ENCODE measurements at places on chromosomes 5 and 9. TPM values are rescaled to one million over a fixed set of nuclear protein-coding genes. Genes with fewer than 3 reads are reported as not detected.

DNA sequence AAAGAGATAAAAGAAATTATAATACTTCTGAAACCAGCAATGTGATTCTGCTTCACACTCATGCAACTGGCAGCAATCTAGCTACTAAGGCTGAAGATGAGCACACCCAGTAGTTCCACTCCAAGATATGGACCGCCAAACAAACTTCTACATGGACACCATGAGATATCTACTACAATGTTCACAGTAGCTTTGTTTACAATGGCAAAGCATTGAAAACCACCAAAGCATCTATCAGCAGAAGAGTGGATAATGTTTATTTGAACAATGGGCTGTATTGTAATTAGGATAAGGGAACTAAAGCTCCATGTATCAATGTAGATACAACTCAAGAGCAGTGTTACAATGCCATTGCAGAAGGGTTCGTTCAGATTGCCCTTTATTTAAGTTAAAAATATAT is 91.2 kb upstream of the ERBIN start:
- DNase-seq: no peak

GRCh38 chr9:120741191-120741590 is 26.9 kb upstream of the MEGF9 start:
- DNase-seq: no peak

DNA sequence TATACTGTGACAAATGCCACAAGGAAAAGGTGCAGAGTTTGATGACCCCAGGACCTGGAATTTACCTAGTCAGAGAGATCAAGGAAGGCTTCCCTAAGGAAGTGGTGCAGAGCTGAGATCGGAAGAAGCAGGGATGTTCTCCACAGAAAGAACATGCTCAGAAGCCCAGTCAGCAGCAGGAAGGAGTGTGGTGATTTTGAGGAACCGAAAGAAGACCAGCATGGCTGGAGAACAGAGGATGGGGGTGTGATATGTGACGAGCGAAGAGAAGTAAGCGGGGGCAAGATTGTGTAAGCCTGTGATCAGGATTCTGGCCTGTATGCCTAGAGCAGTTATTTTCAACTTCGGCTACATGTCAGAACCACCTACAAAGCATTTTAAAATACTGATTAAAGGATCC is 18.7 kb upstream of the PIK3R1 start:
- no peak for DNase-seq

- no peak for DNase-seq
Observed at GRCh38 chr9:127538849-127539258, 73.2 kb upstream of the STXBP1 start.

DNA sequence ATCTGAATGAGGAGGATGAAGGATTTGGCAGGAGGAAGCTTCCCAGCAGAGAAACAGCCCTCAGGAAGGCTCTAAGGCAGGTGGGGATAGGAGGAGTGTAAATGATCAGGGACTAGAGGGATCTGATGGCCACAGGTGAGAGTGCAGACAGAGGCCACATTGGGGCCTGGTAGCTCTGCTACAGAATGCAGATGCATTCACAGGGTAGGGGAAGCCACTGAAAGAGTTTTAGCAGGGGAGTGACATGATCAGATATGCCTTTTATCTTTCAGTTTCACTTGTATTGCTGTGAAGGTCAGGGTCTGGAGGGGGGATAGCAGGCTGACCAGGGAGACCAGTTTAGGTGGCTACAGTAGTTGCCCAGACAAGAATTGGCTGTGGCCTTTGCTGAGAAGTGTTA is 3.0 kb downstream of the TXNDC15 start:
- no peak for DNase-seq

DNA sequence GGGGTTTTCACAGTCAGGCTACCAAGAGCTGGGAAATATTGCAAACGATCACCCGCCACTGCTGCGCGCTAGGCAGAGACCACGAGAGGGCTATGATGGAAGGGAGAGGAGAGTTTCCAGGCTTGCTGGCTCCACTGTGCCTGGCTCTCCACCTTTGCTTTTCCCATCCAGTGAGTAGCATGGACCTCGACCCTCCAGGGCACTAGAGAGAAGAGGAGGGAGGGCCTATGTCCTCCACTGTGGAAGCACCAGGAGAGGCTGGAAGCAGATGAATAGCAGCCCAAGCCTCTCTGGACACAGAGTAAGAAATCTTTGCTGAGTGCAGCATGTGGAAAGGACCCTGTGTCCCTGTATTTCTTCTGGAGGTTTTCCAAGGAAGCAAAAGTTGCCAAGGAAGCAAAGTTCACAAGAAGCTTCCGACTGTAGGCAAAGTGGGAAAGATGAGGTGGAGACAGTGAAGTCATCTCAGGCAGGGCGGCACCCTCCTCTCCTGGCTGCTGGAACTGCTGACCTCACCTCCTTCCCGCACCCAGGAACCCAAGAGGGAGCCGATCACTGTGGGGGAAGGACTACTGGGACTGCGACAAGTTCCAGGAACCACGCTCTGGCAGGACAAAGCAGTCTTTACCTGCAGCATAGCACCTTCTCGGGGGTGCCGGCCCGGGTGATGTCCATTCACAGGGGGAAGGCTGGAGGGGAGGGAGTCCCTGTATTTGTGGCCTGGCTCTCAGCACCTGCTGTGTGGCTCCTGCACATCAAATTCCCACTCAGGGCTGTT is 79.6 kb downstream of the CSNK1A1 start:
- no peak for DNase-seq

DNA sequence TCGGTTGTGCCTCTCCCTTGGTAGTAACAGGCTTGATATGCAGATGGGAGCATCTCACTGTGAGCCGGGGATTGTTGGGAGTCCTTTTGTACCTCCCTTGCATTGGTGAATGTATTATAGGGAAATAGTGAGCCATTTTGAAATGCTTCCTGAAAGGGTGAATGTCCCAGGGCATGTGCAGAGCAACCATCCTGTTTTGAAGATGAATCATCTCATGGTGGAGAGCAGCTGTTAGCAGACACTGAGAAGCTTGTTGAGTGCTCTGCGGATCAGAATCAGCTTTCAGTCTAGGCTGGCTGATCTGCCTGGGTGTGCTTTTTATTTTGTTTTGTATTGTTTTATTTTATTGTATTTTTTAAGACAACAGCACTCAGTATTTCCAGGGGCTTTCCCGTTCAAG is 29.7 kb downstream of the SLC36A1 start:
- no peak for DNase-seq

- DNase-seq: no peak
Observed at GRCh38 chr5:39928709-39929108, 503.9 kb upstream of the DAB2 start.

DNA sequence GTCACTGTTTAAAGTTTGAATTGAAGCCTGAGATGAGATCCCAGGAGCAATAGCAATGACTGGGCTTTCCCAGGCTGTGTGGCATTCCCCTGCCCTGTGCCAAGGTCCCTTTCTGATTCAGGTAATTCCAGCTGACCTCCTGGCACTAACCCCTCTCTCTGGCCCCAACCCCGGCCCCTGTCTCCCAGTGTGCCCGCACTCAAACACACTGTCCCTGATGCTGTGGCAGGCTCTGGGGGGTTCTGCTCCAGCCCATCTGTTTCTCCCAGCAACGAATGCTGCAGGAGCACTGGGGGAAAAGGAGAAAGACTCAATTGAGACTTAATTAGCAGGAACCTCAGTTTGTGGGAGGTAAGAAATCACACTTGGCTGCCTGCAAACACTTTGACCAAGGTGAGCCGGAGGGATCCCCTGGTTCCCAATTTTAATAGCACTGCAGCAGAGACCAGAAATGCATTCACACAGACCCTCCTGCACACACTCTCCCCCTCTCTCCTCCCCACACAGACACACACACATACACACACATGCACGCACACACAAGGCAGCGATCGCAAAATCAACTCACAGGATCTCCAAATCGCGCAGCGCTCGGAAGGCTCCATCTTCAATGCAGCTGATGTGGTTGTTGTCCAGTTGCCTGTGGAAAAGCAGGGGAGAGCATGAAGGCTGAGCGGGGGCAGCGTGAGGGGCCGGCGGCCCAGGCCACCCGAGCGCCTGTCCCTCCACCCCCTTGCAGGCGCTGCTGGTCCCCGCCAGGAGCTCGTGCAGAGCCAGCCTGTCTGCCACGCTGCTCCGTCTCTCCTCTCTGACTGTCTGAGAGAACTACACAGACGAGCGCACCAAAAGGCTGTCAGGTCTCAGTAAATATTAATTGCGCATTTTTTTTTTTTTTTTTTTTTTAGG is 265.1 kb upstream of the PANK3 start:
- DNase-seq: no peak

- no peak for DNase-seq
Observed at GRCh38 chr5:167593329-167594060, 698.0 kb upstream of the WWC1 start.

DNA sequence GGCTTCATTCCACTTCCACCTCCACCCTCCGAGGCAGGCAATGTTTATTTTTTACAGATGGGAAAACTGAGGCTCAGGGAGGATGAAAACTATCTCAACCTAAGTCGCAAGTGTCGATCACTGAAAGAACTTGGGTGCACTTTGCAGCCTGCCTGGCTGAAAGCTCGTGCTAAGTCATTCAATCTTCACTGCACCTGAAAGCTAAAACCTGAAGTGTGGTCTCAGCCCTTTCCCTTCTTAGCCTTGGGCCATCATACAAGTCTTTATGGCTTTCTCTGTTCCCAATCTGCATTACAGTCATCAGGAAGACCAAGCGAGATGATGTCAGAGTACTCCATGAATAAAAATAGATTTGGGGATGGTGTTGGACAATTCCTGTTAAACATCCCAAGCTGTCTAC is 1.0 kb upstream of the TNFSF8 start:
- DNase-seq: no peak

- DNase-seq: no peak
Observed at GRCh38 chr5:122156724-122157325, 27.5 kb downstream of the ZNF474 start.

GRCh38 chr9:128742401-128742800 is 18.5 kb upstream of the ZDHHC12 start:
- no peak for DNase-seq

GRCh38 chr9:6214903-6215302 is 704 bp upstream of the IL33 start:
- DNase-seq: no peak

DNA sequence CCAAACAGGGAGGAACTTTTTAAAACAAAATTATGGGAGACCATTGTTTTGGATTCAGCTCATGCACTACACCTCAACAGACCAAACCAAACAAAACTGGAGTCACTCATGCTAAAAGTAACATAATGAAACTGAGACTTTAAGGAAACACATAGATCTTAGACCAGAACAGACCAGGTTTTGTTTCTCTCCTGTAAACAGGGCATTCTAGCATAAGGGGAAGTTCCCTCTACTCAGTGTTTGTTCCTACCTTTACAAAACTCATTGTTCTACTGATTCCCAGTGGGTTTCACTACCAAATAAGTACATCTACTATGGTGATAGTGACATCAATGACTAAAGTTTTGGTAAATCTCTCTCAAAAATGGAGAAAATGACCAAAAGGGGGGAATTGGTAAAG is 1103.6 kb upstream of the EDIL3 start:
- no peak for DNase-seq

GRCh38 chr5:137072361-137073115 is 426.6 kb downstream of the SPOCK1 start:
- no peak for DNase-seq

GRCh38 chr5:38613490-38613889 is 57.0 kb upstream of the LIFR start:
- no peak for DNase-seq

DNA sequence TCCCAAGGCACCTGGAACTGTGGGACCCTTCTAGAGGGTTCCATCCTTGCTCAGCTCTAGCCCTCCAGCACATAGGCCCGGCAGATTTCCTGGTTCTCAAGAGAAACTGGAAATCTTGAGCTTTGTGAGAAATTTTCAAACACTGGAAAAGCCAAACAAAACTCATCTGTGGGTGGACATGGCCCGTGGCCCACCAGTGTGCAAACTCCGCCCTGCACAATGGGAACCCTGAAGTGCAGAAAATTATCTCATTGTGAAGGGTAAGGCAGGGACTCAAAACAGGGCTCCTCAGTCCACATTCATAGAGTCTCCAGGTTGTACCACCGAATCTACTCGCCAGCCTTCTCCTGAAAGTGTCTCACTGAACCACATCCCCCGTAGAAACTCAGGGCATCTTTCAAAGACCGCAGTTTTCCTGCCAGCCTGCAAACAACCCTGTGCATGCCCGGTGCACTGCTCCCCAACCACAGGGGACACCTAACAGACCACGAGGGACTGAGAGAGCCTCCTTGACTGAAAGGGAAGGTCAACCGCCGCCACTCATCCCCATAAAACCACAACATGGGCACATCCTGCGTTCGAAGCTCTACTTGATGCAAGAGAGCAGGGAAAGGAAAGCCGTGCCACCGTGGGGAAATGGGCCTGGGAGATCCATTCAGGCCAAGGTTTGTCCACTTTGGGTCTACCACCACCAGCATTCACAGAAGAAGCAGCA is 18.1 kb downstream of the ADAMTS2 start:
- DNase-seq: no peak

GRCh38 chr5:2492476-2492875 is 259.0 kb downstream of the IRX2 start:
- DNase-seq: no peak

DNA sequence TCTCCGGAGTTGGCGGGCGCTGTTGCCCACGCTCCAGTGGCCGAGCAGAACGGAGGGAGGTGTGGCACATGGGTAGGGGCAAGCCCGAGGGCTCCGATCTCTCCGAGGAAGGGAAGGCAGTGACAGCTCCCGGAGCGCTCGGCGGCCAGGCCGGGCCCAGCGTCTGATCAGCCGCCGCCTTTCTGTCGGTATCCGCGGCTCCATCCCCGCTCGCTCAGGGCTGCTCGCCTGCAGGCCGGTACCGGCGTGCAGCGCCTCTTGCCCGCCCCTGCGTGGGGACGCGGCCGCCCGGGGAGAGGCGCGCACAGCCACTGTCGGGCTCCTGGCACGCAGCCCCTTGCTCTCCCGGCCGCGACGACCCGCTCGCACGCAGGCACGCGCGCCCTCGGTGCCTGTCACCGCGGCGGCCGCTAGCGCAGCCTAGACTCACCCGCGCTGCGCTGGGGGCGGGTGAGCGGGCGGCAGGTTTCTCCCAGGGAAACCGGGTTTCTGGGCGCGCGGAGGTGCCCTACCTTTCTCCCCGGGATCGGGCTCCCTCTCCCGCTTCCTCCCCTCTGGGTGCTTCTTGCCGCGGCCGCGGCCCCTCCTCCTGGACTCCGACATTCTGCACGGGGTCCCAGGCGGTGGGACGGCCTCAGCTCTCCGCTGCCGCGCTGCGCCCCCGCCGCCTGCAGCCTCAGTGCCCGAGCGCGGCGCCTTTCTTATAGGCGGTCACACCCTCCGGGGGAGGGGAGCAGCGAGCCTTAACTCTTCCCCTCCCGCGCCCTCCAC is 108.4 kb downstream of the PSD2 start:
- no peak for DNase-seq

Gene HTR1A
- total RNA-seq: not detected

Gene SGCD
- 0.29 TPM for total RNA-seq

Gene FOXD4L4
- total RNA-seq: not detected

Gene FBXO4
- total RNA-seq: 4.8 TPM

Gene STXBP1
- total RNA-seq: 23.8 TPM

Gene PCDHGA9
- total RNA-seq: 5.2 TPM

Gene PCDHGA5
- total RNA-seq: 0.58 TPM

Gene CCDC152
- total RNA-seq: 0.68 TPM

Gene FAM78A
- total RNA-seq: 1.0 TPM
